ENCODE measurements at places on chromosomes 5 and 9.

- no peak for DNase-seq
Measured at GRCh38 chr5:67290655-67291054, 94.1 kb upstream of the CD180 start.

DNA sequence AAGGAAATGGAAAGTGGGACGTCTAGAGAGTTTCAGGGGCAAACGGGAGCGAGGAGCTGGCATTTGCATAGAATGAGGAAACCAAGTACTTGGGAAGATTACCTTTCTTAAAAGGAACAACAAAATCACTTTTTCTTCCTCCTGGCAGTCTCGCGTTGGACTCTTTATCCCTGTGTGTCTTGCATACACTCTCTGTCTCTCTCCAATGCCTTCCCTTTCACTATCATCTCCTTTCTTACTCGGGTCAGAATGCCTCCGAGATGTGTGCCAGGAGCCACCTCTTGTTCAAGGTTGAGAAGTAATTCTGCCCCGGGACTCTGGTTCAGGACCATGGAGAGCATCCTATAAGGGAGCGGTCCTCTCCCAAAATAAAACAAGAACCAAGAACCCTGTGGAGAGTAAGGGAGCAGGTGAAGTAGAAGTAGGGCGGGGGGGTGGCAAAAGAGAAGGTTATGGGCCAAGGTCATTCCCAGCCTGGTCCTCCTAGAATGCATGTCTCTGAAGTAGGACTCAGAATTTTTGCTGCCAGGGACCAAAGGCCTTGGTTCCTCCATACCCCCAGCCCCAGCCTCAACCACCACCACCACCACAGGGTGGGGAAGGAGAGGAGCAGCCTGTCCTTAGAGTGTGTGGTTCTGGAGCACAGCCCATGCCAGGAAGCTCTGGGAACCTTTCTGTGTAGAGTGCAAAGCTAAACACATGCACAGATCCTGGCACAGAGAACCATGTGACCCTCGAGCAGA, 72.1 kb upstream of the ARAP3 start:
- DNase-seq: no peak

DNA sequence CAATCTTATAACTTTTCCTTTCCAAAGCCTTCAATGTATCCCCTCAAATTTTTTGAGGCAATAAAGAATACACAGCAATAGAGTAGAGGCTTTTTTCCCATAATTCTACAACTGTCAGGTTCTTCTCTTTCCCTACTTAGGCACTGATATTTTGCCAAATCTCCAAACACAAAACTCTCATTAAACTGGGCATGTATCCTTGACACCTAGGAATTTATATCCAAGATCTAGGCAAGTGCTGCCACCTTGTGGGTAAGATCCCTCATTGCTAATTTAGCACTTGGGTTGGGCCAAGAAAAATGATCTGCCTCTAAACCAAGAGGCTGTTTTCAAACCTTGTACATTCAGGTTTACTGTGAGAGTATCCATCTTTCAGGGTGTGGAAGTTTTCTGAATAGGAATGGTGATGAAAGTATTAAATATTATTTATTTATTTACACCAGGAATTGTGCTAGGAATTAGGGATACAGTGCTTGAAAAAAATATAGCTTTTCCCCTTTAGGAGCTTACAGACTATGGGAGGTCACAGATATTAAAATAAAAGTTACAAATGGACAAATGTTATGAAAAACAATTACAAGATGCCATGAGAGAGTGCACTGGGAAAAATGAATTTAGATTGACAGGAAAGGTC, 17.6 kb downstream of the TSTD2 start:
- DNase-seq: peak; percentile 9

- no peak for DNase-seq
Measured at GRCh38 chr5:34916518-34916917, 1.0 kb downstream of the BRIX1 start.

- DNase-seq: no peak
Measured at GRCh38 chr5:139470821-139471300, at the start of gene SMIM33. TSS of gene SMIM33 (plus strand) at chr5:139471004. CDS start at chr5:139471122, 118 bp downstream.

DNA sequence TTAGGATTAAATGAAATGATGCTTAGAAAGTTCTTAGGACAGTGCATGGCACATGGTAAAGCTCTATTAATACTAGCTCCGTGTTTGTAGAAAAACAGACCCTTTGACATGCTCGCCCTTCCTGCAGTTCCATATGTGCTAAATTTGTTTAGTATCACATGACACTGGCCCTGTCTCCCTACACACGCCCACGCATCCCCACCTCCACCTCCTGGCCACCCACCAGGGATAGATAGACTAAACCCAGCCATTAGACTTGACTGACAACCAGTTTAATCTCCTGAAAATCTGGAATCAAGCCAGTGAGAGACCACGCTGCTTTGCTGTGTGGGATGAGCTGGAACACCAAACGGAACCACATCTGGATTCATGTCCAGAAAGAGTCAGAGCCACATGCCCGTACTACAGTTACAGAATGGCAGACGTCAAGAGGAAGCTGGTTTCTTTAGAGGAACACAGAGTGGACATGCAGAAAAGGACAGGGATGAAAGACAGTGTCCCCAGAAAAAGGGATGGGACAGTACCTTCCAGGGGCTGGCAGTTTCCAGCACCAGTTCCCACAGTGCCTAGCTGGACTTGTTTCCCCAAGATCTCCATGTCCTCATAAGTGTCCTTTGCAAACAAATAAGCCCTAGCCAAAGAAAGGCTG, 186.1 kb downstream of the PDZD2 start:
- no peak for DNase-seq

- DNase-seq: no peak
Measured at GRCh38 chr5:27015758-27016157, 22.6 kb downstream of the CDH9 start.

DNA sequence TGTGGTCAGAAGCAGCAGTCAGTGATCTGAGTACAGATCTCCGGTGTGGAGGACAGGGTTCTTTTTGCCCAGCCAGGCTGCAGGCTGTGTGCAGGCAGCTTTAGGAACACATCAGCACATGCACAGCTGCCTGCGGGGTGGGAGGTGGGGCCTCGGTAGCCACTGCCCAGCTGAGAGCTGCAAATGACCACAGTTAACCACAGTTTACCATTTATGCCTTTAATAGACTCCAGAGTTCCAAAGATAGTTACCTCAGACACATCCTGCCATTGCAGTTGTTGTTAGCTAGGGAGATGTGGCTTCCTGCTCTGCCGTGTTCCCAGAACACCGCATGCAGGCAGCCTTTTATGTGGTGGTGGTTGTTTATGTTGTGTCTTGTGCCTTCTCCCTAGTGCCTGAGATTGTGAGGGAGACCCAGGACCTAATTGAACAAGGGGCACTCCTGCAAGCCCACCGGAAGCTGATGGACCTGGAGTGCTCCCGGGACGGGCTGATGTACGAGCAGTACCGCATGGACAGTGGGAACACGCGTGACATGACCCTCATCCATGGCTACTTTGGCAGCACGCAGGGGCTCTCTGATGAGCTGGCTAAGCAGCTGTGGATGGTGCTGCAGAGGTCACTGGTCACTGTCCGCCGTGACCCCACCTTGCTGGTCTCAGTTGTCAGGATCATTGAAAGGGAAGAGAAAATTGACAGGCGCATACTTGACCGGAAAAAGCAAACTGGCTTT, 10.2 kb downstream of the EXOC3 start:
- no peak for DNase-seq

DNA sequence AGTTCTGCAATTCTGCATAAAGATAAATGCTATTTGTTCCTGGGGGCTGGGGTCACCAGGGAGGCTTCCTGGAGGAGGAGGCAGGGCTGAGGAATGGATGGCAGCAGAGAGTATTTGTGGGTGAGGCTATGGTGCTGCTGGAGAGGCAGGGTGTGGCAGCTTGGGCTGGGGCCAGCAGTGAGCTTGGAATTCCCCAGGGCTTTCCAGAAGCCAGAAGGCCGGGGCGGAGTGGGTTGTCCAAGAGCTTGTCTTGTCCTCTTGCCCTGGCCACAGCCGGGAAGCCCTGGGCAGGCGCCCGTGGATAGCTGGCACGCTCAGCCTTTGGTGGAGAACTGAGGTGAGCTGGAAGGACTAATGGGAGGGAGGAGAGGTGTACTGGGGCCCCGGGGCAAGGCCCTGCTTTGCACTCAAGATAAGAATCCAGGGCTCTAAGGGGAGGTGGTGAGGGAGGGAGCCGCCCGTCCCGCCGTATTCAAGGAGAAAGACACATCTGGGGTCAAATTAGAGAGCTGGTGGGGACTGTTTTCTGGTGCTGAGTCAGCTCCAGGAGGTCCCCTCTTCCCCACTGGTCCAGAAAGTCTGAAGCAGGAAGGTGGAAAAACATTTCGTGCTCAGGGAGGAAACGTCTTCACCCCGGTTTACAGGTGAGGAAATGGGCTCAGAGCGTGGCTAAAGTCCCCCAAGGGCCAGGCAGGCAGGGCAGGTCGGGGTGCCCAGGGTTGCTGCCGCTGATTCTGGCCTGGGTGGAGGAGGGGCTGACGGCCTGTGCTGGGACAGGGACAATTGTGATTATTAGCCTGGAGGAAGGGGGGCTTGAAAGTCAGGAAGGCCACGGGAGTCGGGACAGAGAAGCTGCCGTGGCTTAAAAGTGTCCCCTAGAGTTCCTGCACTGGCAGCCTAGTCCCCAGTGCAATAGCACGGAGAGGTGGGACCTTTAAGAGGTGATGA, 26.9 kb upstream of the CNOT6 start:
- DNase-seq: no peak

- no peak for DNase-seq
Measured at GRCh38 chr5:172235132-172235780, 41.3 kb downstream of the EFCAB9 start.

DNA sequence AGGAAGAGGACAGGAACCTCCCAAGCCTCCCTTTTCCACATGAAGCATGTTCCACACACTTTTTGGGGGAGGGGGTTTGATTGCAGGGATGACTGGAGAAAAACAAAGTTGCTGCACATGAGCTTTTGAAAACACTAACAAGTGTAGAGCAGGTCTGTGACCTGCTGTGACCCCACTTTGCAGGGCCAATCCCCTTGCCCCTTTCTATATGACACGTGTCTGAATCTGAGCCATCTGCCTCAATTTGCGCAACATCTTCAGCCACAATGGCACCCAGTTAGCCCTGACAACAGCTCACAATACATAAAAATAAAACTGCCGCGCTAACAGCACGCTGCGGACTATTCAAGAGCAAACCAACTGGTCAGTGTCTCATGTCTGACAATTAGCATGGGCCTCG, 227.8 kb upstream of the TBCA start:
- DNase-seq: no peak

DNA sequence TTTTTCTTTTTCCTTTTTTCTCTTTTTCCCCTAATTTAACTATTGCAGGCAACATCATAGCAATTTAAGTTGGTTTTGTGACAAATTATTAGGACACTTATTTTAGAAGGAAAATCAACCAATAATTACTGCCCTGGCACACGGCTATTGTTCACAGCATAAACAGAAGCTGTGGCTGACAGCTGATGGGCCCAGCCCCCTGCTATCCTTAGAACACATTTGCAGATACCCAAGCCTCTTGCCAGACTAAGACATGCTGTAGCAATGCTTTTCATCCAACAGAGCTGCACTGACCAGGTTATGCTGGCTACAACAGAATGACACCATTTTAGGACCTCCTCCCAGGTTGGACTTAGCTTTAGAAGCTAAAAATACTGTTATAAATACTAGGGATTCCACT, 852.7 kb upstream of the DMAC1 start:
- DNase-seq: no peak

DNA sequence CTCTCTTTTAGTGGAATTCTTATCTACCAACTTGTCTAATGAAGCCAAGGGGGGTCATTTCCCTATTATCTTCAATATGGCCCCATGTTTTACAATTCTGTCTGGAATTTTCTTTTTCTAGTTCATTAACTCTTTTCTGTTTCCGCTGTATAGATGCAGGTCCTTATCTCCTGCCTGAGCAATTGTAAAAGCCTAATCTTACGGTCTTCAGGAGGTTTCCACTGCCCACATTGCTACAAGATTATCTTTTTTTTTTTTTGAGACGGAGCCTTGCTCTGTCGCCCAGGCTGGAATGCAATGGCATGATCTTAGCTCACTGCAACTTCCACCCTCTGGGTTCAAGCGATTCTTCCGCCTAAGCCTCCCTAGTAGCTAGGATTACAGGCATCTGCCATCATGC, 132.3 kb downstream of the UNC13B start:
- no peak for DNase-seq

DNA sequence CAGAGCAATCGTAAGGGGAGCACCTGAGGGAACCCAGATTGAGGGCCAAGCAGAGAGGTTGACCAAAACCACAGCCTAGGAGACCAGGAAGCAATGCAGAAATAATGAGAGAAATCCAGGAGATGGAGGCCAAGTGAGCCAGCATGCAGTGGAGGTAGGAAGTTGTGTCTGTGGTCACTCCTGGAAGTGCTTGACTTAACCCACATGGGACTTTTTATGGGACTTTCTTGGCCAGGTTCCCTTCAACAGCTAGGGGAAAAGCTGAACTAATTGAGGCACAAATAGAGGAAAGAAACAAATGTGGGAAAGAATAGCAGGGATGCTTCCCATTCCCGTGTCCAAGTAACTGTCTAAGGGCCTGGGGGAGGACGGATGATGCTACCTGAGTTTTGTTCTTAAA, 293.2 kb upstream of the CLINT1 start:
- DNase-seq: no peak

- no peak for DNase-seq
Measured at GRCh38 chr9:127192744-127193143, 70.3 kb upstream of the ANGPTL2 start.

GRCh38 chr5:116281309-116281708, 196.5 kb downstream of the COMMD10 start:
- no peak for DNase-seq

DNA sequence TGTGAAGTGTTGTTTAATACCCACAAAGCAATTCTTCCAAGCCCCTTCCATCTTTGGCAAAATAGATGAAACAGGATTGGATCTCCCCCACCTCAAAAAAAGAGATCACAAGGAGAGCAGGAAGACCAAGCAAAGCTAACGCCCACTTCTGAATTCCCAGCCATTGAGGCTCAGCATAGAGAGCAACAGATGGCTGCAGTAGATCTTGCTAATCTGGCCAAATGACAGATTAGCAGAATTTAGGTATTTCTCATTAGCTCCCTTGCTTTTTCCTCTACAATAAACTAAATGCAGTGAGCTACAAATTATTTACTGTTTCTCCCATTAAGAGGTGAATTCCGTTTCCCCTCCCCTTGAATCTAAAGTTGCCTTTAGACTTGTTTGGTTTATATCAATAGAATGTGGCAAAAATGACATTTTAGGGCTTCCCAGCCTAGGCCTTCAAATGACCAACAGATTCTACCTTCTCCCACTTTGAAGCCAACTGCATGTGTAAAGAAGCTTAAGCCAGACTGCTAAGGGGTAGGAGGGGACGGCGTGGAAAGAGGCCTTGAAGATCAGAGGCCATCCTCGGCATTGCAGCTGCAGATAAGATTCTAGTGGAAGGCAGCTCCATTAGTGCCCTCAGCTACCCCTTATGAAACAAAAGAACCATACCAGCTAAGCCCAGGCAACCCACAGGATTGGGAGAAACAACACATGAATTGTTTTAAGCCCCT, 56.8 kb upstream of the CPEB4 start:
- no peak for DNase-seq

GRCh38 chr9:118414676-118415075, 710.5 kb downstream of the TLR4 start:
- DNase-seq: no peak

GRCh38 chr9:112075009-112075378, 100.1 kb downstream of the SUSD1 start:
- DNase-seq: no peak

GRCh38 chr9:33227741-33228140, 12.2 kb upstream of the SPINK4 start:
- DNase-seq: no peak

Measured in activated CD4-positive, CD25-positive, alpha-beta regulatory T cell (primary cell).